Left kidney (tissue), 8 donors: ENCODE measurements at places on chromosomes 13 and 19.

DNA sequence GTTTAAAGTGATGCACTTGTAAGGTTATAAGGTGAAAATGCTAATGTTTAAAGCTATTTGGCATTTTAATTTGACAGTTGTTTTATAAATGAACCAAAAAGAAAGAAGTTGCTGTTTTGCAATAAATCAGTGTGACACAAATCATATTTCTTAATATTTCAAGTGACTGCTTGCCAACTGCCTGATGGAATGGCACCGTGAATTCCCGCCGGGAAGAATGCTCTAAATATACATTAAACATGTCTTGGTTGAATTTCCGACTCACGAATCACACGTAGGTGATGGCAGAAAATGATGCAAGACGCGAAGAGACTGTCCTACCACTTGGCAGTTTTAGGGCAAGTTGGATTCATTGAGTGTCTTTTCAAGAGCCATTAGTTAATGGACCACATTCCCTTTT, 3.1 kb upstream of the GJB2 start:
- DNase-seq: no peak

- DNase-seq: peak; percentile 55
Measured at GRCh38 chr19:33426621-33427361, 53.3 kb downstream of the CEBPG start.

DNA sequence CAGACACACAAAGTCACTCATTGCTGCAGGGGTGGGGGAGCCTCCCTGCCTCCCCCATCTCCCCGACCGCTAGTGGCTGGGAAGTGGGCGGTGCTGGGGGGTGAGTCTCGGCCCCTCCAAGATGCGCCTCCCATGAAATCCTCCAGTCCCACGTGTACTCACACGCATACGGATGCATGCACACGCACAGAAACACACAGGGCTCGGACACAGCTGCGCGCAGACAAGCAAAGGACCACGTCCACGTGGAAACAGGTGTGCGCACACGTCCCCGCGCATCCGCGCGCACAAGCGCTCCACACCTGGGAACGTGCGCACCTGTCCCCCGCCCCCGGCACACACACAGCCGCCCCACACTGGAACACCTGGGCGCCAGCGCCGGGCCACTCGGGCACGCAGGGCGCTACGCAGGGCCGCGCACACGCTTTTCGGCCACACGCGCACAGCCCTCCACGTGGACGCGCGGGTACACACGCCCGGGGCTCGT, 687 bp downstream of the MATK start:
- no peak for DNase-seq

DNA sequence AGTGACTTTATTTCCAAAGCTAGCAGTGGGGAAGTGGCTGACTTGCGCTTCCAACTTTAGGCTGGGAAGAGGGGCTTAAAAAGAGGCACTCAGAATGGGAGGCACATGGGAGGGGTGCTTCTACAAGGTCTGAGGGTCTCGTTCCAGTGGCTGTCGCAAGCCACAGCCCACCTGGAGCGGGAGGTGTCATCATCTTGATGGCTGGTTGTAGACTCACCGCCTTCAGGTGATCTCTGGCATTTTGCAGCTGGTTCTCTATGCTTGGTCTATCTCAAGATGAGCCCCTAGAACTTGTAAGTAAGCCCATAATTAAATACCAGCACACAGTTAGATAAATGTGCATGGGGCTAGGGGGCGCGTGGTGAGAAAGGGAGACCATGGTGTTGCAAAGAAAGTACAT, 9.2 kb downstream of the TEX29 start:
- no peak for DNase-seq

- DNase-seq: no peak
Measured at GRCh38 chr19:40253611-40254092, 27.2 kb upstream of the CCNP start.

GRCh38 chr19:54451331-54451871, 2.4 kb downstream of the LENG8 start:
- DNase-seq: no peak

DNA sequence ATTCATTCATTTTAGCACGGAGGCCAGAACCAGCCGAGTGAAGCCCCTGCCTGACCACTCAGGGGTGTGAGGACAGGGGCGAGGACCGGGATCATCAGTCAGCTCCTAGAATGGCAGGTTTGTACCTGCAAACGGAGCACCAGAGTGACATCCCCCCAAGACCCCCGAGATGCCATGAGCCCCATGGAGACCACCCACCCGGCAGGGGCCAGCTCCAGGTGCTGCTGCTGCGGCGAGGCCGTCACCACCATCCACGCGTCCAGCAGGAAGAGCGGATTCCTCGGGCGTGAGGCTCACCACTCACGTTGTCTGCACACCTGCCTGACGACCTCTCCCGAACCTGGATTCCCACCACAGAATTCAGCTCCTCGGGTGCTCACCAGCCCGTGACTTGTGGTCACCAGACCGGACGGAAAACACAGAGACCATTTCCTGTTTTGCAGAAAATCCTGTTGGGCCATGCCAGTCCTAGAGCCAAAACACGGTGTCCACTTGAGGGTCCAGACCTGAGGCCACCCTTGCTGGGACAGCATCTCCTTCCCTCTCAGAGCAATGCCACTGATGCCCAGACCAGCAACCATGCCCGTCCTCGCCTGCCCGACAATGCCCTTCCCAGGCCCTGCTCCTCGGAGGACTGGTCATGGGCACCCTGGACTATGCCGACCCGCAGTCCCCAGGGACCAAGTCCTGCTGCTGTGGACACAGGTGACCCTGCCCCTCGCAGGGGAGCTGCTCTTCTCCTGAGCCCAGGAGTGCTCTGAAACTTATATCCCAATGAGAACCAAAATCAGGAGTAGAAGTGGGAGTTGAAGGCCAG, 74.2 kb downstream of the RASA3 start:
- no peak for DNase-seq

DNA sequence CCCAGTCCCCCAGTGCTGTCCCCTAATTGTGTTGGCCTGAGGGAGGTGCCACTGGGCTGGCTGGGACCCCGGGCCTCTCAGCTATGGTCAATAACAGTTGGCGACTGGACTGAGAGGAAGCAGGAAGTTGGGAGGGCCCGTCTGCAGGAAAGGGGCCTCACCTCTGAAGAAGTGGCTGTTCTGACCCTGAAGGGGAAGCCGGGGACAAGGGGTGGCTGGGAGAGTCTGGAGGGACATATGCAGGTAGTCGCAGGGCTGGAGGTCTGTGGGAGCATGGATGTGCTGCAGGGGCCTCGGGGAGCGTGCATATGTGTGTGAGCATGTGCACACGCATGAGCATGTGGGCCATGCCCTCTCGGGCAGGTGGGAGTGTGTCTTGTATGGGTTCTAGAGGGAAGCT, 5.9 kb downstream of the PKN1 start:
- no peak for DNase-seq

DNA sequence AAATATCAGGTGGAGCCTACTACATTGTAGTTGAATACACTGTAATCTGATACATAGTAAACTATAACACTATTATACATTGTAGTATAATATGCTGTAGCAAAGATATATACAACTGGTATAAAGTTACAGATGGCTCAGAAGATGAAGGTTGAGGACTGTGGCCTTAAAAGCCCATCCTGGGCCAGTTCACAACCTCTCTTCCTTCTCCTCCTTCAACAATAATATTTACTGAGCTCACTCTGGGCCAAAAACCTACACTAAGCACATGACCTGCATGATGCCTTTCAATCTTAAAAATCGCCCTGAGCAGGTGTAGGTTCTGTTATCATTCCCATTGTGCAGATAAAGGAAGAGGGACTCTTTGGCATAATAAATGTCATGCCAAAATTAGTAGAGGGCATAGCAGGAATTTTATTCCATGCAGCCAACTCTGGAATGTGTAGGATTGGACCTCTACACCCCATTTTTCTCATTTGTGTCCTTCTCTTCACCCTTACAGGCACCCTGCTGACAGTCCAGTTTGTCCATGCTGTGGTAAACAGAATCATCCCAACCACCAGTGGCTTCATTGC, 14.6 kb upstream of the SIN3B start:
- DNase-seq: no peak

DNA sequence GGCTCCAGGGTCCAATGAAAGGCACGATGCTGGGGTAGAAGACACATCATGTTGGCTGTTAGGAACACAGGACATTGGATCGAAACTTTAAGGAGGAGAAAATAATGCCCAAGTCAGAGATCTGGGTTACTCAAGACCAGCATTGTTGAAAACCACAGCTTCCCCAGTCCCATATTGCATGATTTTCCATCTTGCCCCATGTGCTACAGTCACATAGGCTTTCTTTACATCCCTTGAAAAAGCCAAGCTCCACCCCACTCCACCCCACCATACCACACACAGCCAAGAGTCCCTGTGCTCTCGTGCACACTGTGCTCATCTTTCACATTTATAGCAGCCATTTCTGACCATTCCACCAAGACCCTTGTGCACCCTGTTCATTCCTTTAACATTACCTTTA, 636.2 kb downstream of the DIAPH3 start:
- DNase-seq: no peak

GRCh38 chr13:60047918-60048317, 115.8 kb downstream of the DIAPH3 start:
- no peak for DNase-seq

GRCh38 chr19:33175886-33176669, 18.1 kb upstream of the LRP3 start:
- no peak for DNase-seq

DNA sequence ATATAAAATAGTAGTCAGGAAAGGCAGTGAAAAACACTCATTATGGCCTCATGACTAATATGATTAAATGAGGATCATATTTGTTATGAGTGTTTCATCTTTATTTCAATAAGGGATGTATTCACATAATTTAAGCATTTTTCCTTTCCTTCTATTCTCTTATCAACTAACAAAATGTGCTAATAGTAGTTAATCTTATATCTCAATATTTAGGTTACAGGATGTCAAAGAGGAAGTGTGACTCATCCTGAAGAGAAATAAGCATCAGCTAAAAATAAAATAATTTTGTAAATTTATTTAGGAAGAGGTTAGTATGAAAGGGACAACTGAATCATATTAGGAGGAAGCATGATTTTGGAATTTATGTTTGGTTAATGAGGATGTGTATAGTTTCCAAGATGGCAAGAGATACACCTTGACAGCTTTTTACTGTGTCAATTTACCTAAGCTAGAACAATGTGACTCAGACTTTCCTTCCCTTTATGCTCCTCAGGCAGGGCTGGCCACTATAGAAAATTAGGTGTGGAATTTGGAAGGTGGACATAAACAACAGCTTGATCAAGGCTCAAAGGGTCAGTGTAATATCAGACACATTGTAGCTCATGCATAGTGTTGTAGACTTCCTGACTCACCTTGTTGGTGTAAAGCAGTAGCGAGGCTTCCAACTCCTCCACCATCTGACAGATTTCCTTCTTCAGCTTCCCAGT, 172.7 kb downstream of the SLITRK1 start:
- no peak for DNase-seq

- no peak for DNase-seq
Measured at GRCh38 chr19:7682175-7682855, 1.7 kb downstream of the TRAPPC5 start.

DNA sequence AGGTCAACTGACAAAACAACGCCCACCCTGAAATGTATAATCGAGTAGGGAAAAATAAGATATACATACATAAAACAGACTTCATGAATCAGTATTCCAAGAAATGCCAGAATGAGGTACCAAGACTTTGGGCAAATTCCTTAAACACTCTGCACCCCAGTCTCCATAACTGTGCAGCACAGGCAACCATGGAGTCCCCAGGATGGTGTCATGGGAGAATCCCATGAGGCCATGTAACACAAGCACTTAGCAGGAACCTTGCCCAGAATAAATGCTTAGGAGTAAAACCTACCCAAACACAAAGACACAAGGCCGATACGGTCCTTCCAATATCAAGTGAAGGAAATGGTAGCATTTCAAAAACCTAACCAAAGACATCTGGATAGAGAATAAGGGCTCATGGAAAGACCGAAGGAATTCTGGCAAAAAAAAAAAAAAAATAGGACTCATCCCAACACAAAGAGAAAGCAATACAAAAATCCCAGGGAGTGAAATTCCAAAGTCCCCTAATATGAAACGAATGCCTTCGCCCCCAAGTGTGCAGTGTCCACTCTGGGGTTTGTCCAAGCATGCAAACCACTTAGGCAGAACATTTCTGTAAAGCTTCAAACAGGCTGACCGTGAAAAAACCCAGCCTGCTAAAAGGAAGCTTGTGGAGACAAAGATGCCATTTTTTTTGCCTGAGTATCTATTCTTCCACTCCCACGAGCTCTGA, 11.1 kb downstream of the ZC3H4 start:
- DNase-seq: no peak

- no peak for DNase-seq
Measured at GRCh38 chr19:12695514-12695913, 917 bp downstream of the FBXW9 start.

- DNase-seq: peak; percentile 77
Measured at GRCh38 chr19:17289489-17289888, 7.8 kb downstream of the ANKLE1 start.

DNA sequence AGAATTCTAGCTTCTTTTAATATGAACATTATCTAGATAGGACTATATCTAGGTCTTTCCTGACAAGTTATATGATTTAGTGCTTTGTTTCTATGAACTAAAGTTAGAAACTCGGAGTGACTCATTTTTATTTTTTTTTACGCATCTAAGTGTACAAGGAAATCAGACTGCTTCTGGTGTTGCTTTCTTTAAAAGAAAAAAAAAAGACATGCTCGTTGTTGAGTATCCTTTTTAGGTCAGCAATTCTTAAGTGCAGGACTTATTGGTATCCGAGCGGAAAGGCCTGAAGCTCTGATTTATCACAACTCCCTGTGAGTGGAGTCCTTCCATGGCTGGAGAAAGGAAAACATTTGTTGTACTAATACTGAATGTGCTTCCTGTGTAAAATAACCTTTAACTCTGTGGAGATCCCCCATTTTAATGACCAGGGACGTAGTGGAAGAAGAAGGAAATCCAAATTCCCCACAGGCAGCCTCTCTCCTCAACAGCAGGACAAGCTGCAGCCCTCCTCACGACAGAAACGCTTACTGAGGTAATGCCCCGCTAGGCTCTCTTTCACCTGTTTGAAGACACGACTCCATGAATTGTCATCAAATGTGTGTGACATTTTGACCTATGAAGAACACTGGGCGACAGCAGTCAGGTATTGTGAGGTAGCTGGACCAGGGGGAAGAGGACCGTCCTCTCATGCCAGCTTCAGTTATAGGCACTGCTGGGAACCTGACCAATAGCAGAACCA, 17.9 kb upstream of the POMP start:
- DNase-seq: no peak

DNA sequence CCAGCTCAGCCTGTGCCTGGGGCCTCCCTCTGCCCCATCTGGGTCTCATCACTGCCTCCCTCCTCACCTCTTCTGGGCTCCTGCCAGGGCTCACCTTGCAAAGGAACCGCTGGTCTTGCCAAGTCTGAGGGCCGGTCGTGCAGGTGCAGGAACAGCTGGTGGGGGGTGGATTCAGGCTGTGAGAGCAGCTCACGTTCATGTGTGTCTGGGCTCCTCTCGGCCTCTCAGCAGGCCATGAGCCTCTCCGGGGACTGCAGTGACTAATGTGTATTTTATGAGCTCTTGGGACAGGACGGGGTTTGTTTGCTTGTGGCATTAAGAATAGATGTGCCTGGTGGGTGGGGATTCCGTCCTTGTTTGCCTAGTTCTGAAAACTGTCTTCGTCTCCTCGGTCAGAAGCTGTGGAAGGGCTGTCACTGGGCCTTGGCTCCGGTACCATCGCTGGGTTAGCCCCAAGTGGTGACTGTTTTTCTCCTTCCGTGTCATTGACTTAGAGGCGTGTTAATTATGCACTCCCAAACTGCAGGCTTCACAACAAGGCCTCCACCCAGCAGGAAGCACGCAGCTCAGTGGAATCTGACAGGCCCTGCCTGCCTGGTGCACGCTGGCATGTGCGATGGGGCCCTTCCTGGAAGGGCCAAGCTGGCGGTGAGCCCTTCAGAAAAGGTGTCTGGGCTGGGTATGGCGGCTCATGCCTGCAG, 77.6 kb downstream of the KDM4B start:
- no peak for DNase-seq

GRCh38 chr13:60175571-60175970, 11.8 kb upstream of the DIAPH3 start:
- DNase-seq: no peak
